SJSA1 (cell line): ENCODE measurements at places on chromosomes 5 and 9. TPM values are rescaled to one million over a fixed set of nuclear protein-coding genes. Genes with fewer than 3 reads are reported as not detected.

GRCh38 chr9:120944948-120945347, 18.4 kb upstream of the TRAF1 start:
- no peak for DNase-seq

The CCL28 gene
- total RNA-seq: 0.18 TPM in 1 of 2 replicates, not detected in the other

- no peak for DNase-seq
These were observed 174.3 kb downstream of the AUH start for GRCh38 chr9:91187311-91187964.

GRCh38 chr5:87122151-87122977, 145.3 kb upstream of the RASA1 start:
- no peak for DNase-seq

DNA sequence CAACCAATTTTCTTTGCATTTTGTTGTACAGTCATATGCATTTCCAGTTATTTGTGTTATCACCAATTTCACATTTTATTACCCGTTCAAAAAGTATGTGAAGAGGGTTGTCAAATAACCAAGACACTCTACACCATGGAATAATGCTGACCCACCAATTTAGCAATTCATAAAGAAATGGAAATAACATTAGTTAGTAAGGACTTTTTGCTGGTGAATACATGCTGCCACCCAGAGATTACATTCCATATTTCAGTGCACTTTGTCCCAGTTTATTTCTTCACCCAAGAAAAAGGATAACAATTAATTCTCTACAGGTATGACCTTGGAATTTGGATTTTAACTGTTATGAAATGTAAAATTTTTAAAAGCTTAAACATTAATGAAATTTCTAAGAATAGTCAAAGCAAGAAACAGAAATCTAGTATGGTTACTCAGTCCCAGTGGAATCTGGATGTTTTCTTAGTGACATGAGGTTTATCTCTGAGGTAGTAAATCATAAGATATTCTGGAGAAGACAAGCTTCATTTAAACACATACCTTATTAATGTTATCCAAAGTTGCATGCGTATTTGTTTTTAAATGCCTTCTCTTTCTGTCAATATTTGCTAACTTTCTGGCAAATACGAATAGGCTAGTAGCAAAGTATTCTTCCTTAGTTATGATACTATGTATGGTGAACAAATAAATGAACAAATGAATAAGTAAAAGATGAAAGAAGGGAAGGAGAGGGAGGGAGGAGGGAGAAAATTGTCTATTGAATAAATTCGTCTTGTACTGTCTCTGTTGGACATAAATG, 100.6 kb downstream of the CETN3 start:
- DNase-seq: no peak
